ENCODE measurements at places on chromosomes 2 and 18.

DNA sequence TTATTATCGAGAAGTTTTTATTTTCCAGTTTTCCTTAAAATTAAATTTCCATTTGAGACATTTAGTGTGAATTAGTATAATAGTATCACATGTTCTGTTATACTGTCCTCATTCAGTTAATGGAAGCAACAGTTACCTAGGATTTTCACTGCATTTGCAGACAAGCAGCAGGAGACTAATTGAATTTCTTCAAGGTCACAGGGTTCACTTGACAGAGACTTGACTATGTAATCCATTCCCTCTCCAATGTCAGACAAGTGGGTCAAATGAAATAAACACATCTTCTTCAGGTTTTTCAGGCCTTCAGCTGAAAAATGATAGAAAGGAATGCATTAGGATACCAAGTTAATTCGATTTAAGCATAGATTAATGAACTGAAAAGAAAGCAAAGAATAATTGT lies 26.7 kb downstream of the NLRC4 start:
- DNase-seq: no peak

DNA sequence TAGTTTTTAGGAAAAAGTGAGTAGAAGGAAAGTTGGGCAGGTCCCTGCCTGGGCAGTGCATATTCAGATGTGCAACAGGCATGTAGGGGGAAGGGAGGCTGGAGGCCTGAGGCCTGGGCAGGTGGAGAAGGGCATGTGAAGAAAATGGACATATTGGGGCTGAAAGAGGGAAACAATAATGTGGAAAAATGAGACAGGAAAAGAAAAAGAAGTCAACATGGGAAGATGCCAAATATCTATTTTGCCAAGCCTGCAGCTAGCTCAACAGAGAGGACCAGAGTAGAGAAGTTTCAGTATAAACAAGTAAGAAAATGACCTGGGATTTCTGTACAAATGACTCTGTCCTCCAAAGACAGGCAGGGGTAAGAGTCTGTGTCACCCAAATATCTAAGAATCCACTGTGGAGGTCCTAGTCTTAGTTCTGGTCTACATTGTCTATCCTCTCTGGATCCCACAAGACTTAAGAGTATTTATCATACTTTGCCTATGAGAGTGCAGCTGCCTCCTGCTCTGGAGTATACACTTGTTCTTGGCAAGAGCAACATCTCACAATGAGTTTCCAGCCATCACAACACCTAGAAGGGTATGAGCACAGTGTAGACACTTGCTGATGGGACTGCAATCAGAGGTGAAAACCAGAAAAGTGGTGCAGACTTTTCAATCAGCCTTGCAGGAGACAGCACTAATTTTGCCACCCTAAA lies 80.2 kb downstream of the CLHC1 start:
- no peak for DNase-seq

GRCh38 chr2:144343145-144343544 lies 176.8 kb downstream of the ZEB2 start:
- DNase-seq: no peak

DNA sequence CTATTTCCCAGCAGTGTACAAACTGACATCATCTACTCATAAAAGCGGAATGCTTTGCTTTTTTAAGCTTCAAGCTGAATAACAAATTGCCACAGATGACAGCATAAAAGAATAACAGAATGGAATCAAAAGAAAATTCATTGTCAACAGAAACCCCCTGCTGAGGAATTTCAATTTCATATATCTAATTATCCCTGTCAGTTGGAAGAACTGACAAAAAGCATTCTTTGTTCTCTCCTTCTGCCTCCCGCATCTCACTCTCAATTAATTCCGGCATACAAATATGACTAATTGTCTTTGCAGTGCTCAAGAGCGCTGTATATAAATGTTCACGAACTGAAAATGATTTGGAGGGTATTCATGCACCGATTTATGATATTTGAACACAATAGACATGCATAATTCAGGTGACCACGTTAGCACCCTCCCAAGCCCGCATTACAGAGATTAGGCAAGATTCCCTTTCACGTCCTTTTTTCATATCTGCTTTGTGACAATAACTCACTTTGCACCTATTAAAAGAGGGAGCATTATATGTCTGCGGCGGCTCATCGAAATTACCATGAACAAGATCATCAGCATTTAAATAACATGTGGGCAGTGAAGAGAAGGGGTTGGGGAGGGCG lies 277.7 kb upstream of the SALL3 start:
- DNase-seq: no peak

GRCh38 chr2:61151436-61151835 lies 10.6 kb upstream of the C2orf74 start:
- DNase-seq: no peak

- DNase-seq: no peak
Observed at GRCh38 chr2:175154661-175155082, 13.3 kb downstream of the ATF2 start.

DNA sequence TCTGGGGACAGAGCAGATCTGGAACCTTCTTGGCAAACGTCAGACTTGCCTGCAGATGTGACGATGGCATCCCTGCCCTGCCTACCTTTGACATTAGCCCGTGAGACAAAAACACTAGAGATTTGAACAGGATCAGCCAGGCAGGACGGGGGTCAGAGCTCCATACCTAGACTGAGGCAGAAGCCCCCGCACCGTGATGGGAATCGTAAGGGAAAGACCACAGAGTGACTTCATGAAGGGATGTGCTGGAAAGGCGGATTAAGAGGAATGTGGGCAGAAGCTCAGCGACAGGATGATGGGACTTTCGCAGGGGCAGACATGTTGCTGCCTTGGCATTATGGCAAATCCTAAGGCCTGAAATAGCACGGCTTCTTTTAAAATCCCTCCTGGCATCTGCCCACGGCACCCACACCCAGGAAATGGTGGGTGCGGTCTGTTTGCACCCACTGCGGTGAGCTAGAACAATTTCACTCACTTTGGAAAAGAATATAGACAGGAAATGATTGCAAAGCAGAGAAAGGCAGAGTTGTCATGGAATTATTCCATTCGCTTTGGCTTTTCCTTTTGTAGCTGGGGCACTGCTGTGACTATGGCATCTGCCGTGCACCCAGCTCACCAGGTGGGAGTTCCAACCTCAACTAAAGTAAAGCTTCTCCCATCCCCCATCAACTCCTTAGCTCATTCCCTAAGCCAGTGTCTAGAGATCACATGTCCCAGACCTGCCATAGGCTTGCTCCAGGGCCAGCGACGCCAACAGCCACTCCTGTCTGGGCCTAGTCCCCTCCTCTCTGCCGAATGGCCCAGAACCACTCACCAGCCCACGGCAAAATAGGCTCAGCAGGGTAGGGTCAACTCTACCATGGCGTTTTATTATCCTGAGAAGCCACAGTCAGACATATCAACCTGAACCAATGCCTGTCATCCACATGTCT lies 112.7 kb upstream of the NPAS2 start:
- DNase-seq: no peak

DNA sequence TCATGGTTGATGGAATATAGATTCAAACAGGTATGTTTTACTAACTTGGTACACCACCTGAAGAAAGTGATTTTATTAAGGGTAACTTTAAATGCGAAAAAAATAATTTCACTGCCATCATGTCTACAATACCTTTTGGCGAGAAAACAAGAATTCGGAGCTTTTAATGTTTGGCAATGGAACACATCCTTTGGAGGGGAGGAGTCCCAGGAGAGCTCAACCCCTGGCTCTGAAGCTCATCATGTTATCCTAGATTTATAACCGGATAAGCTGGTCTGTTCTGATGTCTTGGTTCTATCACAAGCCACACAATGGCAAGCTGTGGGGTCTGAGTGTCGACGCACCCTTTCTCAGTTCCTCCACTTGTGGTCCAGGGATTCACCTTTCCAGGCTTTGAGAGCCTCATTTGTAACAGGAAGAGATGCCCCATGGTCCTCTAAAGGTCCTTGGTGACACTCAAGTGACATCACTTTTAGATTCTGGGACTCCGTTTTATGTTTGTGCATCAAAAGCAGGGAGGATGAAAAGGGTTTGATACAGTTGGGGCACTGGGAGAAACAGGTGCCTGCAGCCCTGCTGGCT lies 172.7 kb downstream of the BCL2 start:
- DNase-seq: no peak
